CD4-positive, alpha-beta T cell treated with Interleukin-12 subunit alpha and Interleukin-12 subunit beta, for 1 hour (primary cell): ENCODE measurements at places on chromosomes 5 and 9.

DNA sequence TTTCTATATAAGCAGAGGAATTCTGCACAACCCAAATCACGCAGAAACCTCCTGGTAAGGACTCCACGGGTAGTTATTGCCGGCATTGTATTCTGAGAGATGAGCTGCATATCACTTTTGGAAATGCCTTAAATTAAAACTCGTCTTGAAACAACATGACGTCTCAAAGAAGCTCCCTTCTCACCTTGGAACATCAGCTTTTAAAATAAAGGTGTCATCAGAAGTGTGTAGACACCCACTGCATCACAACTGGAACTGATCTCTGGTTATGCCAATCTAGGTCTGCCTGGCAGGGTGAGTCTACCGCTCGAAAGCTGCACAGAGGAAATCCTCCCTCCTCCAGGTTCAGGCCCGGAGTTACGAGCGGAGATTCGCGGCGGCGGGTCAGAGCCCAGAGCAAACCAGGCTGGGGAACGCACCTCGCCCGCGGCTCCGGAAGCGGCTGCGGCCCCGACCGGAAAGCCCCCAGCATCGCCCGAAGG lies 974 bp upstream of the SLC12A2 start:
- DNase-seq: no peak

DNA sequence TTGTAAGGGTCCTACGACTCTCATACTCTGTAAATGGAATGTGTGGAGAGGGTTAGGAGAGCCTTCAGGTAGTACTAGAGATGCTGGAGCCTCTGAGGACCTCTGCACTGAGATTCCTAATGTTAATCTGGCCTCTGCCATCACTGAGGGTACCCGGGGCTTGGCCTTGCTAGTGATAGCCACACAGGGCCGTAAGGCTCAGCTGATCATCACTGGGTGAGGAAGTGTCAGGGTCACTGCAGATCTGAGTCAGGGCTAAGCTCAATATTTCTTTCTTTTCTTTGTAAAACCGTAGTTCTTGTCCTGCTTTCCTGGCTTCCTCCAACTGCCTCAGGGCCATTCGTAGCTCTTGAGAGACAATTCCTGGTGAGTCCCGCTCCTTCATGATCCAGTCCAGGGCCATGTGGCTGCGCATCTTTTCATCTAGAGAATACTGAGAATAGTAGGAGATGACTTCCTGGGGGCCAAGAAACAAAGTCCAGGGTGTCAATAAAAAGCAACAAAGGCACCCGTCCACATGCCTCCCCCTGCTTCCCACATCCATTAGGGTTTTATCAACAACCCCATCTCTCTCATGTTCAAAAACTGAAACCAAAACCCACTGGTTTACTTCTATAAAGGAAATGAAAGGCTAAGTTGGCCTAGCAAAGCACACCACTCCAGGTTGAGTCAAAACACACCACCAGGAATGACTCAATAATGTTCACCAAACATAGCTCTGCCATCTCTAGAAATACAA lies 47.7 kb downstream of the LIX1 start:
- no peak for DNase-seq

DNA sequence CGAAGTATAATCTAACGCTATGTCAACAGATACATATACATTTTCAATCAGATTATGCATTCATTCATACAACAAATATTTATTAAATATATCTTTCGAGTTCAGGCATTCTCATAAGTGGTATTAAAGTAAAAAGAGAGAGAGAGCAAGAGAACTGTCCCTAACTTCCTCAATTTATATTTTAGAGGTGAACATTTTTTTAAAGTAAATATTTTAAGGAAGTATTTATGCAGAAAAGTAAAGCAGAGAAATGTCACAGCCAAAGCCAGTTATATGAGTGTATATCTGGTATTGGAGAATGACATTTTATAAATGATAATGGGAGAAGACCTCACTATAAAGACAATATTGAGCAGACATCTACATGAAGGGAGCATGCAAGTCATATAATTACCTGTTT lies 667.3 kb upstream of the CDH9 start:
- no peak for DNase-seq

DNA sequence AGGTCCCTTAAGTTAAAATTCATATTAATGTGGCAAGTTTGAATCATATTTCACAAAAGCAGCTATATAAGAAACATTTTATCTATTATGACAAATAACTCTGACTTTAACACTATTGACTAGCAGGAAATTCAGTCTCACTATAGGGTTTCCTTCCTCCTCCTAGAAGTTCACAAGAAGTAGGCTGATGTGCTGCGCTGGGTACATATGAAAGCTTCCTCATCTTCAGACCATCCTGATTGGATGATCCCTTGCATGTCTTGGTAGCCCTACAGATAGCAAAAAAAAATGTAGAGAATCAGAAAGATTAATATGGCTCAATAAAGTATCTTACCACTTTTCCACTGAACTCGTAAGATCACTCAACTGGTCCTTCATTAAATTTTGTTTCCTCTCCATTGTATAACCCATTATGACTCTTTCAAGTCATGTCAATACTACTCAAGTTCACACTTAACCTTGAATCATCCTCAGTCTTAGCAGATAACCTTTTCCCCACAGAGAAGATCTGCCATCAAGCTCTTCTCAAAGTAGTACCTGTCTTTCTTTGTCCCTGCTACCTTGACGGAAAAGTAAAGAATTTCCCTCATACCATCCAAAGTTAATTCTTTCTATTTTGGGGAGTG lies 11.5 kb upstream of the PSIP1 start:
- DNase-seq: no peak

- no peak for DNase-seq
Measured at GRCh38 chr5:76714751-76715485, 1.0 kb upstream of the F2R start.

- DNase-seq: no peak
Measured at GRCh38 chr9:106879439-106879882, 16.5 kb downstream of the ZNF462 start.

DNA sequence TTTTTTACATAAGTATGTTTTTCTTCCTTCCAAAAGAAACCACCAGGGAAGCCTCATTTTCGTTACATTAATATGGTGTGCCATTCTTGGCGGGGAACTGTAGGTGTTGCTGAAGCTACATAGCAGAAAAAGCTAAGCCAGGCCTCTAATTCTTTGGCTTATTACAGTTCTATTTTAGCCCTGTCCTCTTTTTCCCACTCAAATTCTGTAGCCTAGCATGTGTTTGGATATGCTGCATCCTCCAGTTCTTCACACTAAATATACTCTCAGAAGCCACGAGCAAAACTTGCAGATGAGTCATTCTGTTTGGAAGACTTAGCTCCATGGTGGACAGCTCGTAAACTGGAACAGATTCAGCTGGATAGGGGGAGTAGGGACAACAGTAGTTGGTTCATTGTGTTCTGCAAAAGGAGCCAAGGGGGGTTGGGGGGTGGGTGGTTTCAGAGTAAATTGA lies 369.4 kb downstream of the TMEM161B start:
- no peak for DNase-seq
